ENCODE measurements at places on chromosomes 6 and 20.

GRCh38 chr6:6881438-6882225 lies 226.1 kb upstream of the RREB1 start:
- DNase-seq = peak; percentile 66

DNA sequence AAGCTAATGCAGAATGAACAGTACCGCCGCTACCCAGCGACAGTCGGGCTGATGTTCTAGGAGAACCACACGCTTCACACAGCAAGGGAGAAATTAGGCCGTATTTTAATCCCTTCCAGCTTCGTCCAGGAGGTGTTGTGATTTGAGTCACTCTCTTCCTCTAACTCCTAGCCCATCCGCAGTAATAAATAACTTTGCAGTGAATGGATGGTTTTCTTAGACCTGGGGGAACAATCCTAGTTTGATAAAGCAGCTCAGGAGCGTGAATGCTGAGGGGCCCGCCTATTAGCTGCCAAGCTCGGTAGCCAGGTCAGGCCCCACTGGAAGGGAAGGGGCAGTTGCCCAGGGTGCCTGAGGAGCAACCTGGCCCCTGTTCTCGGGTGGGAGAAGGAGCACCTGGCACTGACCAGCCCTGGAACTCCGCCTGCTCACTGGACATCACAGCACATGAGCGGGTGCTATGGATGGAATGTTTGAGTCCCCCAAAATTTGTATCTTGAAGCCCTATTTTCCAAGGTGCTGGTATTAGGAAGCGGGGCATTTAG lies 146.0 kb upstream of the AFDN start:
- no peak for DNase-seq

DNA sequence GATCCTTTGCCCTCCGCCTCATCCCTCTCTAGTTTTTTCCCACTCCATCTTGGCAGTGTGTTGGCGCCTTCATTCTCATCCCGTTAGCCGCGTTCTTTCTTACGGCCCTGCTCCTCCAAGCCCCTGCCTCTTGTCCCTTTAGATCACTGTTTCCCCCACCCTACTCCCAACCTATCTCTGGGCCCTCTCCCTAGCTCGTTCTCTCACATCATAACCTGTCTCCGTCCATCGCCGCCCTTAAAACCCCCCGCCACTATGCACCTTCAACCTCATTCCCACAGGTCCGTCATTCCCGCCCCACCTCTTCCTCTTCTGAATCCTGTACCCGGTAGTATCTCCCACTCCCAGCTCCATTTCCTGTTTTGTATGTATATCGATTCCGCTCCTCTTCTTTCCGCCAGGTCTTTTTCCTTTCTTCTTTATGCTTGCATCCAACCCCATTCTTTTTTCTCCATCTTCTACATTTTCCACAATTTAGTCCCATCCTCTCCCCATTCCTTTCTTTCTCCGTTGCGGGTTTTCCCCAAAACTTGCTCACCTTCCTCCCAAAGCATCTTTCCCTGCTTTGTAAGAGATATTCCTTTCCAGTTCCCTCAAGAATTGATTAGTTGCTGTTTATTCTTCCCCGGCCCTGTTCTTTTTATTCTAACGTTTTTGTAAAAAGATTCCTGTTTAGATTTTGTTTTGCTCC lies 671 bp downstream of the EFHC1 start:
- DNase-seq = peak; percentile 15

DNA sequence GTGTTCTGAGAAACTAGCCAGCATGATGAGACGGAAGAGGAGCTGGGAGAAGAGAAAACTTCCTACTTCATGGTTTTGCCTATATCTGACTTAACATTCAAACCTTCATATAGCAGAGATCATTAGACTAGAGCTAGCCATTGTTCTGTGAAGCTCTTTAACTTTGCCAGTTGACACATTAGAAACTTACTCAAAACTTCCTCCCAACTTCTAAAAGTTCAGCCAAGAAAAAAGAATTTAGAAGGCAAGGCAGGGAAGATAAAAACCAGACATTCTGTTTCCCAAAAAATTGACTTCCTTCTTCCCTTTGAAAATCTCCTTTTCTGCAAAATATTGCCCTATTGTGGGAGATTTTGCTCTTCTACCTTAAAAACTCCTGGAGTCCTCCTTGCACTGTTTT lies 134.8 kb upstream of the UST start:
- no peak for DNase-seq

DNA sequence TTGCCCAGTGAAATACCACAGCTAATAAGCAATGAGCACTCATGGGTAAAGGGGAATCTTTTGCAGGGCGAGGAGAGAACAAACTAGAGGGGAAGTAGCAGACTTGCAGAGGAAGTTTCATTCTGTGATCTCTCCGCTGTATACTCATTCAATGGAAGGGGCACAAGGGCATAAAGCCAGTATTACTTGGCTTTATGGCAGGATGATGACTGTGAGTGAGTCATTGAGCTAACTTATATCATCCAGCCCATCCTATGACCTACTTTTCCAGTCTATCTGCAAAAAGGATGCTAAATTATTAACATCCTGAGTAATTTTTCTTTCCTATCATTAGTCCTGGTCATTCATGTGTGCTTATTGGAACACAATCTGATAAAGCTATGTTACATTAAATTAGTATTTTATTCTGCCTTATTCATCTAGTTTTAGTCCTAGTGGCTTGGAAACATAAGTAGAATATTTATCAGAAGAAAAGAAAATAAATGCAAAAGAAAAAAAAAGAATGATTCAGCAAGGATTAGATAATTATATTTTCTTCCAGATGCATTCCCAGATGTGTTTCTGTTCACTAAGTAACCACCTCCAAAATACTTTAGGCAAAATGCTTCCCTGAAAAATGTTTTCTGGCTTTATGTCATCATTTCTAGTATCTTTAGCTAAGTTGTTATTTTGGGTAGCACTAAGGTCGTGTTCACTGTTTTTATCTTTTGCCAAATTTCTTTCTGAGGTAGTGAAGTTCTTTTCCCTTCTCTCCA lies 471.7 kb downstream of the CDKAL1 start:
- peak; percentile 19 for DNase-seq
